Posterior cingulate gyrus (tissue), 11 donors: ENCODE measurements at places on chromosomes 6 and 20.
A peak's percentile ranks its signal among the peaks of the same experiment; 100 is the strongest.

- DNase-seq = peak; percentile 28
Measured at GRCh38 chr6:12720310-12720709, 3.7 kb downstream of the PHACTR1 start.

DNA sequence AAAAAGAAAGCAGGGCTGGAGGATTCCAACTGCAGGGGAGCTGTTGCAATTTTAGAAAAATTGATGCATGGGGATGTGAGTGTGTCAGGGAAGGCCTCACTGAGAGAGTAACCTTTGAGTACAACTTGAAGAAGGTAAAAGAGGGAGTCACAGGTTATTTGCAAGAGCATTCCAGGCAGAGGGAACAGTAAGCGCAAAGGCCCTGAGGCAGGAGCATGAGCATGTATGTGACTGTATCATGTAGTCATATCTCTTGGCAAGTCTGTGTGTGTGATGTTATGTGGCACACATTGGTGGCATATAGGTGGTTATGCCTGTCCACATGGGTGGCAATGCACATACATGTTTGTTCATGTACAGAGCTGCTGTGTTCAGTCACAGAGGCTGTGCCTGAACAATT is 71.2 kb upstream of the ZNFX1 start:
- DNase-seq = no peak

GRCh38 chr6:151240036-151240685 is 394 bp downstream of the AKAP12 start:
- peak; percentile 75 for DNase-seq

DNA sequence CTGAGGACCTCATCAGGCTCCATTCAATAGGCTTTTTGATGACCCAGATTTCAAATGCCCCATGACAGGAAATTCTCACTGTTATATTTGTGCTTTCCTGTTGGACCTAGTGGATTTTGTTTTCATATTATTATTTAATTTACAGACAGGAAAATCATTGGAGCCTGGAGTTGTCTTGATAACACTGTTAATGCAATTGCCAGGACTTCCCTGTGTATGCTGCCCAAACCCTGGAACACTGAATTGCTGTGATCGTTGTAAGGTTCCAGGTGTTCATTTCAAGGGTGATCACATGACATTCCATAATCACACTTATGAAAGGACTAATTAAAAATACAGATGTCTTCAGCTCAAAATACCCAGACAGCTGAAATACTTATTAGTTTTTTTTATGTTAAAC is 783.2 kb downstream of the DHX35 start:
- no peak for DNase-seq

- peak; percentile 97 for DNase-seq
Measured at GRCh38 chr6:26568601-26569432, 27.9 kb upstream of the ABT1 start.

GRCh38 chr6:154981079-154981870 is 13.8 kb upstream of the TIAM2 start:
- no peak for DNase-seq

- no peak for DNase-seq
Measured at GRCh38 chr6:143528164-143528811, 16.8 kb upstream of the FUCA2 start.

DNA sequence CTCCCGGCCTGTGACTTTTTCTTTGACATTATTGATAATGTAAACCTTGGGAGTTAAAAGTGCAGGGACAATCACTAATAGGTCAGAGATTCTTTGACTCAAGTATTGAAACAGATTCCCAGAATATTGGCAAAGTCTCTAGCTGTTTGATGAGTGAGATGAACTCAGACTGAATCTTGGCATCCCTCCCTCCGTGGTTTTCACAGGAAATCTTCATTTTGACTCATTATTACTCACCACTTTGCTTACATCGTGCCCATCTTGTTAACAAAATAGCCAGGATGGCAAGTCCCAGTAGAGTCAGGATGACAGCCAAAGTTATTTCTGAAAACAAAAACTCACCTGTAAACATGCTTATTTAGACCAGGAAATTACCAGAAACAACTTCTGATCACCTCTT is 2.0 kb downstream of the TSBP1 start:
- DNase-seq = no peak
